ENCODE measurements at places on chromosomes 6 and 20.

DNA sequence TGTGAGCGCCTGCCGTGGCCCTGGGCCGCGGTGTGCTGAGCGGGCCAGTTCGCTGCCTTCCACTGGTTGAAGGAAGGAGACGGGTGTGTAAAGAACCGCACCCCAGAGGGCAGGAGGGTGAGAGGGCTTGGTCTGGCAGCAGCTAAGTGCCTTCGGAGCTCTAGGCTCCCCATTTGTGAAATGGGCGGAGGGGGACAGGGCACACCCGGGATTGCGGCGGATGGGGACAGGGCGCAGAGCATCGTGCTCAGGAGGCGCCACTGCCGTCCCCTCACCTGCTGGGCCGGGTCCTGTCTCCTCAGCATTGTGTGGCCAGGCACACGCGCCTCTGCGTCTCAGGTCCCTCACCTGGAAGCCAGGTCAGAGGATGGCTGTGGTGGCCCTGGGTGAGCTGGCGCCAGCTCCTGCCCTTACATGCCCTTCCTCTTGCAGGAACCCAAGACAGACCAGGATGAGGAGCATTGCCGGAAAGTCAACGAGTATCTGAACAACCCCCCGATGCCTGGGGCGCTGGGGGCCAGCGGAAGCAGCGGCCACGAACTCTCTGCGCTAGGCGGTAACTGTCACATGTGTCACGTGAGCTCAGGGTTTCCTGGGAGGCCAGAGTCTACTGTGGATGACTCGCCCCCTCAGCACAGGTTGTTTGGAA, 3.1 kb downstream of the ADRM1 start:
- no peak for DNase-seq

- peak; percentile 18 for DNase-seq
Measured at GRCh38 chr6:31114541-31114878, at the start of gene PSORS1C1. Gene PSORS1C1, plus strand, starts transcription at chr6:31114800. Its CDS starts 14,833 bp downstream, at chr6:31129633.

GRCh38 chr6:150631984-150632642, 32.4 kb downstream of the PLEKHG1 start:
- no peak for DNase-seq

DNA sequence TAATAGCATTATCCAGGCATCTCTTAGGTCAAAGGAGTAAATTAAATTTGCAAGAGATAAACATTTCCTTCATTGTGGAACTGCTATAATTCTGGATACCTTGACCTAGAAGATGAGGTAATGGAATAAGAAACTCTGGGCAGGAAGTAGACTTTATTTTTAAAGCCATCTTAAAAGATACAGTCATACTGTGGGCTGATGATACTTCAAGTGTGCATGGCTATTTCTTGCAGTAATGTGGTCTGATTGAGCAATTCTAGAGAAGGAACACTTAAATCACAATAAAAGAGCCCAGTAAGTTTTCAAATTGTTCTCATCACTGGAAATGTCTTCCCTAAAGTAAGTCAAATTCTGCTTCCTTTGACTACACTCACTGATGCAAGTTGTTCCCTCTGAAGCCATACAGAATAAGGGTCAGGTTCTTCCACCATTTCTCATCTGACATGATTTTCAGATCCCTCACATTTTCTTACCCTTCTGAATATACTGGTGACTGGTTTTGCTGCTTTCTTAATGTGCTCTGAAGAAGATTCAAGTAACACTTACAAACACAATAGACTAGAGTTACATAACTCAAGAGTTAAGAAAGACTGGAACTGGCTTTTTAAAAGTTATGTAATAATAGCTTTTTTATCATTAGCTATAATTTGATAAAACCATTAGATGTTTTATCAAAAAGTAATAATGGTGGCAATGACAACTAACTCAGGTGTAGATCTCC, 62.6 kb upstream of the TMEM244 start:
- DNase-seq: no peak

DNA sequence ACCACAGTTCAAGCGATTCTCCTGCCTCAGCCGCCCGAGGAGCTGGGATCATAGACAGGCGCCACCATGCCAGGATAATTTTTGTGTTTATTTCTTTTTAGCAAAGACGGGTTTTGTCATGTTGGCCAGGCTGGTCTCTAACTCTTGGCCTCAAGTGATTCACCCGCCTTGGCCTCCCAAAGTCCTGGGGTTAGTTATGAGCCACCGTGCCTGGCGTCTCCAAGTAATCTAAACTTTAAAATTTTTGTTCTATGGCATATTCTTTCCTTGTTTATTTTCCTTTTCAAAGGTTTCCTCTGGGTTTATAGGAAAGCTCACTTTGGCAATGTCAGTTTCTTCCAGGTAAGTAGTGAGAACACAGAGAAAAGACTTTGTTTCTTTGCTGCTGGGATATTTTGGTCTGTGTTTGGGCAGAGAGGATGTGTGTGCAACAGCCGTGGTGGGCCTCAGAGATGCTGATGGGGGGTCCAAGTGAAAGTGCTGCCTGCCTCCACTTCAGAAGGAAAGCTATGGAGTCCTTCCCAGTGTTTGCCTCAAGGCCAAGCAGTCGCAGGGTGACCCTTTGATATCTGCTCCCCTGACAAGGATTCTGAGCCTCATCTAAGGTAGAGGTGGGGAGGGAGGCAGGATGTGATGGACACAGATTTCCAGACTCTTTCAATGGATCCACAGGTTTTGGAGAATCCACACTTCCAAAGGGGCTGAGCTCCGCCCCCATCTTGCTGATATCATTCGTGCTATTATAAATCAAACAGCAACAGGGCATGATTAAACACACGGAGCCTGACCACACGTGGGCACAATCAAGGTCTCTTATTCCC, 2.3 kb downstream of the LRP11 start:
- no peak for DNase-seq

DNA sequence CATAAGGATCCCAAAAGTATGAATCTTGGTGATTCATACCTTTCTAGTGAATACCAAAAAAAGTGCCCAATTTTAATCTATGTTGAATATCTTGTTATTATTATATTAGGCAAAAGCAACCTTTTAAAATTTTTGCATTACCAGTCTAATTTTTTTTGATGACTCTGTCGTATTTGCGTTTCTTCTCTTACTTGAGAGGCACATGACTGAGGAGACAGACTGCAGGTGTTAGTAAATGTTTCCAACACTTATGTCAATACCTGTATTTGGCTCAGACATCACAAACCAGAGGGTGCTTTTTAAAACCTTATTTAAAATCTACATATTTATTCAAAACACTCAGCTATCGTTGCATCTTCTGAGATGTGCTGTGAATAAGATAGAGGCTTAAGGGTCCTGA, 27.1 kb downstream of the ID4 start:
- DNase-seq: no peak

- no peak for DNase-seq
Measured at GRCh38 chr6:108078191-108078590, 3.6 kb upstream of the OSTM1 start.

DNA sequence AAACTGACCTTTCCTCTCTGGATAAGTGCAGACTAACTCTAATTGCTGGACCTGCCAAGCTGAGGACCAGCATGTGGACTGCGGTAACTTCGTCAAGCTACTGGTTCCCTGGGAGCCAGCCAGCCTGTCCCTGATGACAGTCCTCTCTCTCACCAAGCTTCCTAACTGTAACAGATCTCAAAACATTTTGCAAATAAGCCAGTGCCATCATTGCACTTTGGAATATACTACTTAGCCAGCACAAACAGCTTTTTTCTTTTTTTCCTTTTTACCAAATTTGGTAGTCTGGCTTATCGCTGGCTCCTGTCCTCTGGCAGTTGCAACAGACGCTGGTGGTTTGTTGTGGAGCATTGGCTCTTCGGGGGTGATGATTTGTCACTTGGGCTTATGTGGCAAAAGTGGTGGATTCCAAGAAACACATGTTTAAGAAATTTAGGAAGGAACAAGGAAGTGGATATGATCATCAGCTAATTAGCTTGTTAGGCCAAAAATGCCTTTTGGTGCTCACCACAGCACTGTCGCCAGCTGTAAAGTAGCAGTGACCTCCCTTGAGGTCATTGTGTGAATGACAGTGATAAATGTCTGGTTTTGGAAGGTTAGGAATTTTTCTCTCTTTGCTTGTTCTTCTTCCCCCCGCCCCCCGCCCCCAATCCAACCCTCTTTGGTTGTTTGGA, 171.7 kb downstream of the CLIC5 start:
- DNase-seq: no peak

- DNase-seq: no peak
Measured at GRCh38 chr6:111738156-111738555, 132.5 kb upstream of the TRAF3IP2 start.

All from hypothalamus (tissue), 51 donors.